ENCODE measurements at places on chromosomes 5 and 9.

GRCh38 chr5:150503977-150504620, 3.8 kb upstream of the NDST1 start:
- DNase-seq, result no peak

GRCh38 chr9:110246214-110246613, 10.1 kb downstream of the TXN start:
- DNase-seq, result no peak

DNA sequence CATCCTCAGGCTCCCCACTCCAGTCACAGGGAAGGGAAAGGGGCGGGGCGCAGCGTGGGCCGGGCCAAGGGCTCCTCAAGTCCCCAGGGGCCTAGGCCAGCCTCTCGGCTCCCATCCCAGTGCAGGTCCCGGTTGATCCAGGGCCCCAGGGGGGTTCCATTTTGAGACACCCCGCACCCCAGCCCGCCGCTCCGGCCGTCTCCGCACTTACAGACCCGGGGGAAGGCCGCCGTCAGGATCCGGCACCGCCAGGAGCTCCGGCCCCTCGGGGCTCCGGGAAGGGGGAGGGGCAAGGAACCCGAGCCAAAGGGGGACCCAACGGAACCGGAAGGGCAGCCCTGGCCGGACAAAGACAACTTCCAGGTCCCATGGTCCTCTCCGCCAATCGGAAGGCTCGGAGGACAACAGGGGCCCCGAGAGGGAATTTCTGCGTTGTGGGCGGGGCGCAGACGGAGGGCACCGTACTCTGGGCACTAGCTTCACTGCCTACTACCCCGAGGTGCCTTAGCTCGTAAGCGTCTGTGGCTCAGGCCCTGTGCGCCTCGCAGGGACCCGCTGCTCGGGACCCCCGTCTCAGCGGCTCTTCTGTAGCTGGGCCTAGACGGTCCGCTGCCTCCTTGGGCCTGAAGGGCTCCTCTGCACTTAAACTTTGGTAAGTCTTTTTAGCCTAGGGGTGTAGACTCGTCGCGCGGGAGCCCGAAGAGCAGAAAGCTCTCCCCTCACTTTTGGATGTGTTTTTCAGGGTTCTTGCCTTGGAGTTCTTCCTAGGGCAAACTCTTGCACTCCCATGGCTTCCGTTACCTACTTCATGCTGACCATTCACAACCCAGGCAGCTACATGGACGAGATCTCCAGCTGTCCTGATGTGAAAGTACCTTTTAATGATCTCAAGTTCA, at the start of gene ZBTB26:
Gene ZBTB26, minus strand, starts transcription at position 287 of the 896 bp plus-strand sequence. CDS start 11,578 bp downstream, outside the sequence.
- DNase-seq, result peak; percentile 77

GRCh38 chr9:123606141-123606540, 250.1 kb downstream of the CRB2 start:
- no peak for DNase-seq

GRCh38 chr5:143176048-143176447, 227.4 kb downstream of the NR3C1 start:
- no peak for DNase-seq

DNA sequence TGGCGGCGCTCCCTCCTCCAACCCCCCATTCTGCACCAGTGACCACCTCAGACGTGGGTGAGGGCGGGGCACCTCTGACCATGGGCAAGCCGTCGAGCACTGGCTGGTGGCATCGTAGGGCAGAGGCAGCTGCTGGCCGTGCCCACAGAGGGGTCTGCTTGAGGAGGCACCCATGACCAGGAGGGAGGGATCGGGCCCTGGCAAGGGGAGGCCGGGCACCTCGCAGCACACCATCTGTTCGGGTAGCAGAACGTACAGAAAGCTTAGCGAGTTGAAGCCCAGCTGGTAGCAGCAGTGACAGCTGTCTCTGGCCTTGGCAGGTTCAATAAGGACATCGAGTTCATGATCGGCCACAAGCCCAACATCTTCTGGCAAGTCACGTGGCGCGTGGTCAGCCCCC, 4.3 kb upstream of the SLC6A18 start:
- no peak for DNase-seq

DNA sequence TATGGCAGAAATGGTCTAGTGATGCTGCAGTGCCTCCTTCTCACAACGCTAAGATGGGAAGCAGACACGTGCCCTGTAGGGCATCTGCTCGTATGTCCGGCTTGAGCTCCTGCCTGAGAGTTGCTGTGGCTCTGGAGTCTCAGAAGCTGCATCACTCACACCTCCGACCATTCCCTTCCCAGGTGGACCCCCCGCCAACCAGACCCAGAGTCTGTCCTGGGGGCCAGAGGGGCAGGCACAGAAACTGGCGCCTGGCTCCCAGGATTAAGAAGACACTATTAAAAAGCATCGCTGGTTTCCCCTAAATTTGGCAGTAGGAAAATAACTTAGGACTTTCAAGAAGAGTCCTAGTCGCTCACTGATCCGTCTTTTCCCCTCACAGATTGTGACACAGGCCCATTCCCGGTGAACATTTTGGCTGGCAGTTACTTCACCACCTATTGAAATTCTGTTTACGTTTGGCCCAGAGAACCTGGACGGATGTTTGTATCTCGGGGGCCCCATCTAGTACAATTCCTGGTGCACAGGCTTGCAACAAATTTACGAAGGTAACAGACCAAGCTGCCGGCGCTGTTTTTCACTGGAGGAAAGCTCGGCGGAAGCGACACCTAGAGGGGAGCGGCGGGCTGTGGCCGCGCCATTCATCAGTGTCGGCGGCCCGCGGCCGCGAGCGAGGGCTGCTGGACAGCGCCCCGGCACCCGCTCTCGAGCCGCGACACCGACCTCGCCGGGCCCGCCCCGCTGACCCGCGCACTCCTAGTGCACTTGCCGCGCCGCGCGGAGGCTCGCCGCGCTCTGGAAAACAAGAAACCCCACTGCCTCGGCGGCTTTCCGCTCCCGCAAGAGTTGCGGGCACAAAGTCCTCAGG, 1.6 kb downstream of the FSTL4 start:
- no peak for DNase-seq

DNA sequence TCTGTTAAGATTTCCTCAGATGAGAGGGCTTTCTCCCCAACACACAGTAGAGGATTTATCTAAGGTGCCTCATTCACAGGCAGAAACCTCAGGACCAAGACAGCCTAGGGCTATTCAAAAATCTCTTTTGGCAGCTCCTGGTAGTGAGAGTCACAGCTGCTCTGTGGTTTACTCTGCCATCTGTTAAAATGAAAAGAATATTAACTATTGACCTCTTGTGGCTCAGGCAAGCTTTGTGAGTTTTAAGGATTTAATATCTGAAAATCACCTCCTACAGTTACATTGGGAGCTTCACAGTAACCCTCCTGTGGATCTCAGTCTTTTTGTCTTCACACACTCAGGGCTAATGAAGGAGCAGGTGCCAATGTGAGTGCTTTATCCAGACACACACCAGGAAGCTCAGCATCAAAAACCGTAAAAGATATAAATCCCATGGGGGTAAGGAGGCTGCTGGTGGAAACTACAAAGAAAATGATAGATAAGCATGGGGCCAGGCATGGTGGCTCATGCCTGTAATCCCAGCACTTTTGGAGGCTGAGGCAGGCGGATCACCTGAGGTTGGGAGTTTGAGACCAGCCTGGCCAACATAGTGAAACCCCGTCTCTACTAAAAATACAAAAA, 29.7 kb downstream of the PPP1R2B start:
- no peak for DNase-seq

DNA sequence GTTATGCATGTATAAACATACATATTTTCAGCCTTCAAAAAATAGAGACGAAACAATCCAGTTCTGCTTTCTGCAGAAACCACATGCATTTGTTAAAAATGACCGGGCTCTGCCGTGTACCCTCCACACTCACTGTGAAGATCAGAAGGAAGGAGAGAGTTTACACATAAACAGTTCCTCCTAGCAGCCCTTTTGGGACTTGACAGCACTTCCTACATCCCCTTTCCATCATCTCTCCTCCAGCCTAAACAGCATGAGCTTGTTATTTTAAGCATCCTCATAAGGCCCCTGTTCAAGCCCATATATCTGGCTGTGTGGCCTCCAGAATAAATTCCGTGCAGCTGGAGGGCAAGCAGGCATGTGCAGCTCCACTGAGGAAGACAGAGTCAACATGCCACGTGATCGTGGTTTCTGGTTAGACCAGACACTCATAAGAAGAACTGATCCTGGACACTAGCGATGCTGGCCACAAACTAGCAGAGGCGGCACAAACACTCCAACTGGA, 42.2 kb downstream of the NIPAL4 start:
- DNase-seq, result no peak

DNA sequence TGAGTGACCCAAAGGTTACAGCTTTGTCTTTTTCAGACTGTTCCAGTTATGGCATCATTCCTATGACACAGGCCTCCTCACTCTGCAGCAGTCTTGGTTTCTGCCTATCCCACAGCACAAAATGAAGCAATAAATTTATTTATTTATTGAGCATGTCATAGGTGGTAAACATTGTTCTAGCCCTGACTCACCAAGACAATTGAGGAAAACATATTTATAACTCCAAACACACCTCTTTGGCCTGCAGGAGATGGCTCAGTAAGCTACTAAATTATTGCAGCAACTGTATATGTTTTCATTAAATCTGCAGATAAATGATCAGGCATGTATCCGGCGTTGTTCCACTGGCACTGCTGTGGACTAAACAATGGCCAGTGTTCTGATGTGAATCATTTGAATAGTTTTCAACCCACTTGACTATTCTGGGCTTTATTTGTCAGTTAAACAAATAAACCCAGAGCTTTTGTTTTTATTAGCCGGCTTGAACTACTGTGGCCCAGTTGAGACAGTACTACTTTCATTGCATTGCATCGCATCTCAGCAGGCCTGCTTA, 83.2 kb downstream of the FOXD1 start:
- DNase-seq, result no peak

DNA sequence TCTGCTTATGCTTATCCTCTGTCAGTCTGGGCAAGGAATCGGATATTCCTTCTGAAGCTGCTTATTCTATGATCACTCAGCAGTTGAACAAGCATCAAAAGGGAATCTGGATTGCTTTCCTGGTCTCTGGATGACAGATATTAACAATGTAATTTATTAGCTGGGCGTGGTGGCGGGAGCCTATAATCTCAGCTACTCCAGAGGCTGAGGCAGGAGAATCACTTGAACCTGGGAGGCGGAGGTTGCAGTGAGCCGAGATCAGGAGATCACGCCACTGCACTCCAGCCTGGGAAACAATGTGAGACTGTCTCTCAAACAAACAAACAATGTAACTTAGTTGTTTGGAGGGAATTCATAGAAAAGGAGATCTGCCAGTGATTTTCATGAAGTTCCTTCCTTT, 45.4 kb downstream of the DMRT1 start:
- no peak for DNase-seq

DNA sequence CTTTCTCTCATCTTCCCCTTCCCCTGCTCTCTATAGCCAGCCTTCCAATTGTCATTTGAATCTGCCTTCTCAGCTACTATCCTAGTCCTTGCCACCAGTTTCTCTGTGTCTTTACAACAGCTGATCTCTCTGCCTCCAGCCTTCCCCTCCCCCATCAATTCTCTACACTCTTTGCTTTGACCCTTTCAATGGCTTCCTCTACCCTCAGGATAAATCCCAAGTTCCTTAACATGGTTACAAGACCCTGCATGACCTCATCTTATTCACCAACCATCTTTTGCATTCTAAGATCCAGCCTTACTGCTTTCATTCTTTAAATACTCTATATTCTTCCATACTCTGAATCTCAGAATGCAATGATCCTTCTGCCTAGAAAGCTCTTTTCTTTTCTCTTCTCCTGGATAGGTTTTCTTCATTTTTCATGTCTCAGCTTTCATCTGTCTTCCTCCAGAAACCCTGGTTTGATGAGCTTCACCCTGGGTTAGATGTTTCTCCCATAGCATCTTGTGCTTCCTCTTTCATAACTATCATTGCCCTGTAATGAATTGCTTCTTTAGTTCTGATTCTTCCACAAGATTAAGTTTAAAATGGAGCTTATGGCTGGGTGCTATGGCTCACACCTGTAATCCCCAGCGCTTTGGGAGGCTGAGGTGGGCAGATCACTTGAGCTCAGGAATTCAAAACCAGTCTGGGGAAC, 58.6 kb upstream of the ZSWIM6 start:
- DNase-seq, result no peak

DNA sequence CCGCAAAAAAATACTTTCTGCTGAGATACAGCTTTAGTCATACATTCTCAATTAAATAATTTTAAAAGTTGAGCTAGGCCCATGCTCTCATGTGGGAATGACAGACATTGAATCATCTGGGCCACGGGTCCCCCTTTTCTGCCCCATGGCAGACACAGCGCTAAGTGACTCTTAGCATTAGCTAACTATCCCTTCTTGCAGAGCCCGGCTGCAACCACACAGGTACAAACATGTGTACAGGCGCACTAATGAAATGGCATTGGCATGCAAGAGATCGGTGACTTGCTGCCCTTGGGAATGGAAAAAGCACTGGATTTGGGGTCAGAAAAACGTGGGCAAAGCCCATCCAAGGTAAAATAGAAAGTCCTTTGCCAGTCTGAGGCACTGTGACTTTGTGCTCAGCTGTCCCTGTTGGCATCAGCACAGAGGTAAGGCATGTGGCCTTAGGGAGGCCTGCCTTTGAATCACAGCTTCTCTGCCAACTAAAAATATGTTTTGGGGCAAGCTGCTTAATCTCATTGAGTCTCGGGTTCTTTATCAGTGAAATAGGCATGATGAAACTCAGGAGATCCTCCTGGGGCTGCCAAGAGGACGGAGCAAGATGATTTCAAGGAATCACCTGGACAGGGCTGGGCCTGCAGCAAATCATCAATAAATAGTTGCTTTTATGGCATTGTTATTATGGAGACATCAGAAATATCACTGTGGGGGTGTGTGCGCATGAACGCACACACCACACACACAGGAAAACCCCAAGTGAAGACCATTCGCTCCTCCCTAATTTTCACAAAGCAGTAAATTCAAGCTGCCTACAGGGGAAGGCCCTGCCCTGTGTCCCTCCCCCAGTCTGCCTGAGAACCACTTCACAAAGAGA, 54.2 kb downstream of the WHRN start:
- DNase-seq, result no peak

DNA sequence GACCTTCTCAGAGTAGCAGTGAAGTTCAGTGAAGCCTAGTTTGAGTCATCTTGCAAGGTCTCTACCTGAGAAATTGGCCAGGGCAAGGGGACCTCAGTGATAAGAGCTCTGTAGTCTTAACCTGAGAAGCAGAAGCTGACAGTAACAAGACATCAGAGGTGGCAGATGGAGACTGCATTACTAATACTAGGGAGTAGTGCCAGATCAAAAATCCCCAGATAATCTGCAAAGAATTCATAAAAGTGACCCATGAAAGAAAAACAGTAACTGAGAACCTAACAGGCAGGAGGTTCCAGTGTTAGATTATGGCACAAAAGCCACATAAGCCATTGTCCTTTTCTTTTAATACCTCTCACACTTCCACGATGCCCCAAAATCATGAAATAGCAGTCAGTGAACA, 175.5 kb downstream of the MUSK start:
- DNase-seq, result no peak

- DNase-seq, result no peak
Measured at GRCh38 chr9:2727374-2727773, 10.1 kb downstream of the KCNV2 start.

GRCh38 chr5:68757006-68757405, 336.8 kb upstream of the SLC30A5 start:
- DNase-seq, result no peak

- DNase-seq, result no peak
Measured at GRCh38 chr9:132551556-132551955, 30.9 kb upstream of the BARHL1 start.

Data from stimulated activated CD8-positive, alpha-beta memory T cell treated with anti-CD3 and anti-CD28 coated beads, Interleukin-7, amount 100 ng/mL, for 1 hour (primary cell).